ENCODE measurements at places on chromosomes 1 and 21.

GRCh38 chr1:240500647-240501046, 111.3 kb downstream of the GREM2 start:
- DNase-seq: no peak

DNA sequence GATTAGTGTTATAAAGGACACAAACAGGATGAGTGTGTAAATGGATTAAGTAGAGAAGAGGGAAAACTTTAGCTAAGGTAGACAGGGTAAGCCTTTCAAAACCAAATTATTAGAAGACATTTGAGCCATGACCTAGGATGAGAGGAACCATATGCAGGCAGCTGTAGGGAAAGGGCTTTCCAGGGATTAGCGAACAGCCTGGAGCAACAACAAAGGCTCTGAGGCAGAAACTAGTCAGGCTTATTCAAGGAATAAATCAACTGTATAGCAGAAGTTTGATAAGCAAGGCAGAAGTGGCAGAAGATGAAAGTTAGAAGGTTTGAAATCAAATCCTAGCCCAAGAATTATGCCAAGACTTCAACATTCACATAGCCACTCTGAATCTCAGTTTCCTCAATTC, 21.3 kb downstream of the AIDA start:
- DNase-seq: no peak

DNA sequence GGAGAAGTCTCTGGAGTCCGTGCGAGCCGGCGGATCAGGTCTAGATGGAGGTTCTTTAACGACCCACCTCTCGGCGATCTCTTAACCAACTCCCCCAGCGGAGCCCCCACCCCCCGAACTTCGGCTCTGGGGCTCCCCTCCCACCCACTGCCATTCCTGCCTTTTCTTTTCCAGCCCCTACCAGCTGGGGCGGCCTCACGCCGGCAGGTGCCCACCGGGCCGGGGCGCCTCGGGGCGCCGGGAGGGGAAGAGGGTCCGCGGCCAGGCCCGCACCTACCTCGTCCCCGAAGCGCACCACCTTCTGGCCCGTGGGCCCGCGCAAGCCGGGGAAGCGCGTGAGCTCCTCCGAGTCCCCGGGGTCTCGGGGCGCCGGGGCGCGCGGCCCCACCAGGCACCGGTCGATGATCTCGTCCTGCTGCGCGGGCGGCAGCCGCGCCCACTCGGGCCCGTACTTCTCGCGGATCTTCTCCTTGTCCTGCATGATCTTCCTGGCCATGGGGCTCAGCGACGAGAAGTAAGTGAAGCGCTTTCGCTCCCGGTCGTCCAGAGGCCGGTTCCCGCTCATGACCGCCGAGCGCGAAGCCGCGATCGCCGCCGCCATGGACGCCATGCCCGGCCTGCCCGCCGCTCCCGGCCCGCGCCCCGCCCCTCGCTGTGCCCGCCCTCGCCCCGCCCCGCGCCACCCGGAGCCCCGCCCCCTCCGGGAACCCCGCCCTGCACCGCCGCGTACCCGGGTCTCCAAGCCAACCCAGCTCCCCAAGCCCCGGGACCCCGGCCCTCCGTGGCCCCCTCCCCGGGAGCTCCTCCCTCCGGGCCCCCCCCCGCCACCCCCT, at the start of gene C1orf198:
TSS of gene C1orf198 (minus strand) at position 619 of the 833 bp plus-strand sequence. CDS start at position 610, 9 bp downstream.
- no peak for DNase-seq

DNA sequence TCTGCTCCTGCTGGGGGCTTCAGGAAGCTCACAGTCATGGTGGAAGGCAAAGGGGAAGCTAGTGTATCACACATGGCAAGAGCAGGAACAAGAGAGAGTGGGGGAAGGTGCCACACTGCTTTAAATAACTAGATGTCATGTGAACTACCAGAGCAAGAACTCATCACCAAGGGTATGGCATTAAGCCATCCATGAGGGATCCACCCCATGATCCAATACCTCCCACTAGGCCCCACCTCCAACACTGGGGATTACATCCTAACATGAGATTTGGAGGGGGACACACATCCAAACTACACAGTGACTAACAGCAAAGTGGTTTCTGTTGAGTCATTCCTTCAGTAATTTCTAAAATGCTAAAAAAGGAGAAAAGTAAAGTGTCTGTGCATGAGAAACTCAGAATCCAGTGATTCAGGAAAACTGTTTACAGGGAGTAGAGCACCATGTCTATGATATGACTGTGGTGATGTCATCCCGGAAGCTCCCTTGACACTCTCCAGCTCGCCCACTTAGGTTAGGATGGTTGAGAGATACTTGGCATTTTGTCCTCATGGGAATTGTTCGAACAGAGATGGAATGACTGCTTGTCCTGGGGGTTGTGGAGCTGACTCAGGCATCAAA, 50.3 kb downstream of the CHD1L start:
- peak; percentile 69 for DNase-seq

DNA sequence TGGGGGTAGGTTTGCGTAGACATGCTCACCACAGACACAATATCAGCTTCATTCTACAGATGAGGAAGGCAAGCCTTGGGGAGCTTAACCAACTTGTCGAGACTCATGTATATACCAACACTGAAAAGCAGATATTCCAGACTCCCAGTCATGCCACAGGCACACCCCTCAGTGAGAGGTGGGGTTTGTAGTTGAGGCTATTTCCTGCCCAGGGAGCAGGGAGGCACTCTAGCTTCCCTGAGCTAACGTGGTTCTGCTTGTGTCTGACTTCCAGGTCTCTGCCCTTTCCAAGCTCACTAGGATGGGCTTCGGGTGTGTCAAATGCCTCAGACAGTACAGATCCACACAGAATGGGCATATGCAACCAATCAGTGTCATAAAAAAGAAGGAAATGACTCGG, 122.3 kb upstream of the RUNX1 start:
- no peak for DNase-seq

DNA sequence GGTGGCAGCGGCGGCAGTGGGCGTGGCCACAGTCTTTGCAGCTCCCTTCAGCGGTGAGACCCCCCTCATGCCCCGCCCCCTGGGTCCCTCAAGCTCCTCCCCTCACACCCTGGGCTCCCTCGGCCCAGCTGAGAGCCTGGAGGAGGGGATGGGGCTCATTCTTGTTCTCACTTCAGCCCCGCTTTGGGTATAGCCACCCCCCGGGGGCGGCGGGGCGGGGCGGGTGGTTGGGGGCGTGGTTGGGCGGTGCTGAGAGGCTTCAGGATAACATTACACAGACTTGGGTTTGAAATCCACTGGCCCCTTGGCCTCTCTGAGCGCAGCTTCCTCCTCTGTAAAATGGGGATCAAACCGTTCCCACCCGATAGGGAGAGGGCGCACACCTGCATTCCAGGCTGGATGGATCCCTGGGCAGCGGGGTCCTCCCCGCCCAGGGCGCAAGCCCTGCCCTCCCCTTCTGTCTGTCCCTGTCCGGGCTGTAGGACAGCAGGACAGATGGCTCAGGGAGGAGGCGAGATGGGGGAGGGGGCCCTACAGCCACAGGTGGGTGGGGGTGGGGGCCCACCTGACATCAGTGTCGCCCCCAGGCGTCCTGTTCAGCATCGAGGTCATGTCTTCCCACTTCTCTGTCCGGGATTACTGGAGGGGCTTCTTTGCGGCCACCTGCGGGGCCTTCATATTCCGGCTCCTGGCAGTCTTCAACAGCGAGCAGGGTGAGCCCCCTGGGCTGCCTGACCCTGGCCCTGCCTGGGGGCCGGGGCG, 5.1 kb downstream of the CLCNKA start:
- DNase-seq: no peak

All from kidney epithelial cell (primary cell).